Renal cortex interstitium (tissue), 15 donors: ENCODE measurements at places on chromosomes 7 and 10.

GRCh38 chr7:46720761-46721160, 799.7 kb upstream of the IGFBP3 start:
- no peak for DNase-seq

GRCh38 chr7:43642897-43643630, 60.2 kb downstream of the STK17A start:
- no peak for DNase-seq

DNA sequence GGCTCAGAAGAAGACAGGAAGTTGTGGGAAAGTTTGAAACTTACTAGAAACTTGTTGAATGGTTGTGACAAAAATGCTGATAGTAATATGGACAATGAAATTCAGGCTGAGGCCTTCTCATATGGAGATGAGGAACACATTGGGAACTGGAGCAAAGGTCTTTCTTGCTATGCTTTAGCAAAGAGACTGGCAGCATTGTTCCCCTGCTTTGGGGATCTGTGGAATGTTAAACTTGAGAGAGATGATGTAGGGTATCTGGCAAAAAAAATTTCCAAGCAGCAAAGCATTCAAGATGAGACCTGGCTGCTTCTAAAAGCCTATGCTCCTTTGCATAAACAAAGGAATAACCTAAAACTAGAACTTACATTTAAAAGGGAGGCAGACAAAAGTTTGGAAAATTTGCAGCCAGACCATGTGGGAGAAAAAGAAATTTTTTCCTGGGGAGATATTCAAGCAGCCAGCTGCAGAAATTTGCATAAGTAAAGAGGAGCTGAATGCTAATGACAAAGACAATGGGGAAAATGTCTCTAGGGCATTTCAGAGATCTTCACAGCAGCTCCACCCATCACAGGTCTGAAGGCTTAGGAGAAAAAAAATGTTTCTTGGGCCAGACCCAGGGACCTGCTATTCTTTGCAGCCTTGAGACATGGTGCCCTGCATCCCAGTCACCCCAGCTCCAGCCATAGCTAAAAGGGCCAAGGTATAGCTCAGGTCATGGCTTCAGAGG, 16.5 kb upstream of the KCND2 start:
- no peak for DNase-seq

GRCh38 chr7:21028599-21028998, 241.9 kb upstream of the SP8 start:
- peak; percentile 7 for DNase-seq
